ENCODE measurements at places on chromosomes 16 and 17. TPM values are rescaled to one million over a fixed set of nuclear protein-coding genes. Genes with fewer than 3 reads are reported as not detected.

The ADAMTS18 gene
- total RNA-seq, result 0.82 TPM

The ADORA2B gene
- 4.1 TPM for total RNA-seq

The ZP2 gene
- not detected for total RNA-seq

The ABCC12 gene
- 0.41 TPM for total RNA-seq

The ITGAD gene
- not detected for total RNA-seq

The FTO gene
- 97.8 TPM for total RNA-seq

The IL32 gene
- total RNA-seq, result 0.82 TPM

The LPO gene
- total RNA-seq, result not detected

The VMP1 gene
- 241 TPM for total RNA-seq

The CDC42EP4 gene
- total RNA-seq, result 62.8 TPM

The CCL16 gene
- not detected for total RNA-seq

The GP2 gene
- total RNA-seq, result under 0.01 TPM
